ENCODE measurements at places on chromosomes 12 and 14.

- no peak for DNase-seq
Measured at GRCh38 chr12:82866227-82866775, 179.6 kb downstream of the TMTC2 start.

- DNase-seq: no peak
Measured at GRCh38 chr12:16972923-16973770, 367.2 kb upstream of the LMO3 start.

GRCh38 chr12:28877854-28878253, 271.2 kb upstream of the FAR2 start:
- DNase-seq: no peak

GRCh38 chr12:15320881-15321280, 1.4 kb upstream of the PTPRO start:
- no peak for DNase-seq

- DNase-seq: no peak
Measured at GRCh38 chr14:53620890-53621289, 335.7 kb downstream of the BMP4 start.

DNA sequence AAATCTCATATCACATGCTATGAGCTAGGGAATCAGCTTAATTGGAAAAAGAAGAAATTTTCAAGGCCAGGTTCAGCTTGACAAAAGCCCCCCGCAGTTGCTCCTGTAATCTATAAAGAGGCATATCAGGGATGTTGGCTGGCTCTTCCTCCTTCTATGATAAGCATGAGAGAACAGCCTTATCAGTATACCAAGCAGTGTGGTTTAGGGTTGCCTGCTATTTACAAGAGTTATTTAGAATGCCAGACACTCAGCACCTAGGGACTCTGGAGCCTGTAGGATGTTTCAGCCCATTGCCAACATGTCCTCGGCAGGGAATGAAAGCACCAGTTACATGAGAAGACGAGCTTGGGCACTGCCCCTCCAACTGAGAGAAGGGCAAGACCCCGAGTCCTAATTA, 89.5 kb upstream of the TMPO start:
- no peak for DNase-seq

- no peak for DNase-seq
Measured at GRCh38 chr12:129067491-129067890, 214.2 kb downstream of the GLT1D1 start.

- no peak for DNase-seq
Measured at GRCh38 chr12:116777245-116777644, 39.1 kb downstream of the RNFT2 start.

DNA sequence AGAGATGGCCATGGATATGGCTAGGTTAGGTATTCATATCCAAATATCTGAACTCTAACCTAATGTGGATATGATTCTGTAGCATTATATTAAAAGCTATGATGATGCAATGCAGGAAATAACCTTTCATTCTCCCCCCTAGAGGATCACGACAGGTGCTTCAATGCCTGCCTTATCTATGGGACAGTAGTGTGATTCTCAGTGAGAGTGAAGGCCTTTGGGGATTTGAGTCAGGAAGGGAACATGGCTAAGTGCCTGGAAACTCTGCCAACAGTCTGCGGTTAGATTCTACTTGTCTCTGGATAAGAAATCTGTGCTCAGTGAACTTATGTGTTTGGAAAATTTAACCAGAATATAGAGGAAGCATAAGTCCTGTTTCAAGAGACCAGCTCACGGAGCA, 81.8 kb downstream of the SLC38A1 start:
- DNase-seq: no peak

DNA sequence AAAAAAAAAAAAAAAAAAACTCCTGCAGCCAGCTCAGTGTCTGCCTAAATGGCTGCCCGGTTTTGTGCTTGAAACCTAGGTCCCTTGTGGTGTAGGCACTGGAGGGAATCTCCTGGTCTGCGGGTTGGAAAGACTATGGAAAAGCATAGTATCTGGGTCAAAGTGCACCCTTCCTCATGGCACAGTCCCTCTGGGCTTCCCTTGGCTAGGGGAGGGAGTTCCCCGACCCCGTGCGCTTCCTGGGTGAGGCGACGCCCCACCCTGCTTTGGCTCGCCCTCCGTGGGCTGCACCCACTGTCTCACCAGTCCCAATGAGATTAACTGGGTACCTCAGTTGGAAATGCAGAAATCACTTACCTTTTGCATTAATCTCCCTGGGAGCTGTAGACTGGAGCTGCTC, 14.3 kb downstream of the PTCSC3 start:
- DNase-seq: no peak

- no peak for DNase-seq
Measured at GRCh38 chr14:103386713-103387329, 1.6 kb downstream of the MARK3 start.

GRCh38 chr14:100683578-100683977, 43.1 kb upstream of the DLK1 start:
- no peak for DNase-seq

DNA sequence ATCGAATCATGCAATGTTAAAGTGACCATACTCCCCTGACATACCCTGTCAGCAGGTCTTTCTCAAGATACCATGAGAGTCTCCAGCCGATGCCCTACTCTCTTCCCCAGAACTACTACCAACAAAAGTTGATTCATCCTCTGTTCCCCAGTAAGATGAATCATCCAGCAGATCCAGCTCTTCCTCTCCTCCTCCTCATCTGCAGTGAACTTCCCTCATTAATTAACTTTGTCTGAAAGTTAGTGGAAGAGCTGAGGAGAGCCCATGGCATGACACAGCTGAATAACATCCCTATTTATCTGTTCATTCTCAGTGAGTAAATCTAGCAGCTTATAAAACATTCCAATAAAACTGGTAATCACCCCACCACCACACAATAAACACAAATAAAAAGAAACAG, 213.4 kb downstream of the EGLN3 start:
- DNase-seq: no peak

- DNase-seq: no peak
Measured at GRCh38 chr12:111761706-111762105, 5.0 kb upstream of the ALDH2 start.

DNA sequence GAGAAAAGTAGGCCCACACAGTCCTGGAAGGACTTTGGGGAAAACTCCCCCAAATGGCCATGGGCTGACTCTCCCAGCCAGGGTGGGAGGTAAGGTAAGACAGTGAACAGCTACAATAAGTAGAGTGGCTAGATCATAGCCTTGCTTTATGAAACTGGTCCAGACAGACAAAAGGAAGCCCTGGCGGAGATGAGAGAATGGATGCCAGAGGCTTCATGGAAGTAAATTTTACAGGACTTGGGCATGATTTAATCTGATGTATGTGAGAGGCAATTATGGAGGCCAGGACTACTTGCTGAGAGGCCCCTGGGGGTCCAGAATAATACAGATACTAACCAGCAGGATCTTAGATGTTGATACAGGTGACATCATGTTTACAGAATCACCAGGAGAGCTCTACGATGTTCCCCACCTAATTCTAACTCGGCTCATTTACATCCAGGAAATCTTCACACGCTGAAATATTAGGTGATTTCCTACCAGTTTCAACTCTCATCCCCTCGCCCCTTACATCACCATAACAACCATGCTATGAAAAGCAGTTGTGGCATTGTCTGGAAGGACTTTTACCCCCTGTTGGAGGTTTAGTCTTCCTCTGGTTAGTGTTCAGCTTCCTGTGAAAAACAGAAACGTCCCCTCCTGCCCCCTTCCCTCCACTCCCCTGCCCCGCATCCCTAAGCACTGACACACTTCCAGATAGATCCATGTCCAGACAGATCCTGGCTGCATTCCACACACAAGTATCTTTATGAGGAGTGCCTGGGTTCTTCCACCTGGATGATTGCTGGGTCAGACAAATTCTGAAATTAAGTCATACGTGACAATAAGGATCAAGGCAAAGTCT, 39.5 kb upstream of the NT5DC3 start:
- no peak for DNase-seq
